ENCODE measurements at places on chromosomes 3 and 15.

DNA sequence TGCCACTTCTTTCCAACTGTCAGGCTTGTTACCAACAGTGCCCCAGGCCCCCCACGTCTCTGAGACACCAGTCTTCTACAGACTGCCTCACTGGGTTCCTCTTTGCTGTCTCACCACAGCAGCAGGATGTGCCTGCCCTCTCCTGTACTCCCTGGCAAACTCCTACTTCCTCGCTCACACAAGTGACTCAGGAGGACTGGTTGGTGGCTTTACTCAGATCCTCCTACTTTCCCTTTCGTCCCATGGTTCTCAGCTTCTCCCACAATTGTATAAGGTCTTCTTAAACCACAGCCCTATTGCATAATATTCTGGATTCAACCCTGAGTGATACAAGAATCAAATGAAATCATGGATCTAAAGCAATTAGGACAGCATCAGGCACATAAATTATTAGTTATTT, 246.6 kb upstream of the PROK2 start:
- peak; percentile 6 for DNase-seq

DNA sequence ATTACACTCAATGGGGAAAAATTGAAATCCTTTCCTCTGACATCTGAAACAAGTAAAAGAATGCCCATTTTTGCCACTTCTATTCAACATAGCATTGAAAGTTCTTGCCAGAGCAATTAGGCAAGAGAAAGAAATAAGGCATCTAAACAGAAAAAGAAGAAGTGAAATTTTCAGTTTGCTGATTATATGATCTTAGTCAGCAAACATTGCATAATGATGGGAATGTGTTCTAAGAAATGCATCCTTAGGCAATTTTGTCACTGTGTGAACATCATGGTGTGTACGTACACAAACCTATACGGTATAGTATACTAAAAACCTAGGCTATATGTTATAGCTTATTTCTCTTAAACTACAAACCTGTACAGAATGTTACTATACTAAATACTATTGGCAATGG, 278.0 kb downstream of the CGGBP1 start:
- DNase-seq = no peak

- no peak for DNase-seq
These were observed 85.4 kb upstream of the LIPC start for GRCh38 chr15:58346361-58346760.

- no peak for DNase-seq
These were observed 104.0 kb upstream of the C15orf61 start for GRCh38 chr15:67416891-67417290.

GRCh38 chr3:145089337-145089736, 1071.6 kb downstream of the PLOD2 start:
- DNase-seq = no peak

DNA sequence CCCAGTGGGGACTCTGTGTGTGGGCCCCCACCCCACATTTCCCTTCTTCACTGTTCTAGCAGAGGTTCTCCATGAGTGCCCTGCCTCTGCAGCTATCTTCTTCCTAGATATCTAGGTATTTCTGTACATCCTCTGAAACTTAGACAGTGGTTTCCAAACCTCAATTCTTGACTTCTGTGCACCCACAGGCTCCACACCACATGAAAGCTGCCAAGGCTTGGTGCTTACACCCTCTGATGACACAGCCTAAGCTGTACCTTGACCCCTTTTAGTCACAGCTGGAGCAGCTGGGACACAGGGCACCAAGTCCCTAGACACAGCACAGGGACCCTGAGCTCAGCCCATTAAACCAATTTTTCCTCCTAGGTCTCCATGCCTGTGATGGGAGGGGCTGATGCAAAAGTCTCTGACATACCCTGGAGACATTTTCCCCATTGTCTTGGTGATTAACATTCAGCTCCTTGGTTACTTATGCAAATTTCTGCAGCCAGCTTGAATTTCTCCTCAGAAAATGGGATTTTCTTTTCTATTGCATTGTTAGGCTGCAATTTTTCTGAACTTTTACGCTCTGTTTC, 304.5 kb downstream of the OTOL1 start:
- no peak for DNase-seq

DNA sequence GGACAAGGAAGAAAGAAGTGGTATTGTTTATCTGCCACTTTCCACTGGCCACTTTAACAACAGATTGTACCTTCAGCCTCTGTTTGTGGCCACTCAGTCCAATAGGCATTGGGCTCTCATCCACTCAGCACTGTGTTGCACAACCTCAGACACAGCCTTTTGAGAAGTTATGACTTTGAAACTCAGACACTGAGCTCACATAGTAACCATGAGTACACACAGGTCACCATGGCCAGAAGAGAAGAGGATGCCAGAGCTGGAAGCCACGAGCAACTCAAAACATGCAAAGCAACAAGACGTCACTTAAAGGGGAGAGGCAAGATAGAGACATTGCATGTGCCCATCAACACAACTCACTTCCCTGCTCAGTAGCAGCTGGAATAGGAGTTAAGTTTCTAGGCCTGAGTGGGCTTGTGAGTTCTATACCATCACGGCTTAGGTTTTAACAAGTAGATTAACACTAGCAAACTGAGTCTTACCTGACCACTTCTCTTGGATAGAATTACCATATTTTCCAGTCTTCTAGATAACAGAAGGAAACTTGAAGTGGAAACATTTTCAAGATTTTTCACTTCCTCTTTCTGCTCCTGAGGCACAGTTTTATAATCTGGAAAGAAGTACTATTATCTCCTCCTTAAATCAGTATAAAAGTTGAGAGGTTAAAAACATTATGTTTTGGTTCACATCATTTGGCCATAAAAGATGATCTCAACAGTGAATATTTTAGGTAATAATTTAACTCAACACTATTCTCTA, 103.5 kb downstream of the IMPG2 start:
- no peak for DNase-seq

DNA sequence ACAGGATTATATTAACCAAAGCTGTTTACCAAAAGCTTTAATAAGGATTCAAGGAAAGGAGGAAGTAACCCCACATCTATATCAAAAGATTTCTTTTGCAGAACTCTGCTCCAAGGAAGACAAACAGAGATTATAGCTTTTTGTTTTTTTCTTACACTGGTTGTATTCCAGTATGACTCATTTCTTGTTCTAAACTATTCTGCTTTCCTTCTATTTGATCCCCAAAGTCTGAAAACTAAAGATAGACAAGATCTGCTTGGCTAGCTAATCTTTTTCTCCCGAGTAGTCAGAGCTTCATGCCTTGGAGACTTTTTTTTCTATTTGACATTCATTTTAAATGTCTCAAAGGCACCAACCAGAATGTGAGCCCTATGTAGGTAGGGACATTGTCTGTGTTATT, 36.8 kb upstream of the FRMD5 start:
- DNase-seq = no peak

GRCh38 chr3:49689046-49689907, at the start of the genes MST1 and RNF123:
MST1 (minus strand) TSS chr3:49689474; CDS start chr3:49688691, 783 bp downstream.
RNF123 (plus strand) TSS chr3:49689557; CDS start chr3:49691166, 1,609 bp downstream.
- DNase-seq = peak; percentile 92

DNA sequence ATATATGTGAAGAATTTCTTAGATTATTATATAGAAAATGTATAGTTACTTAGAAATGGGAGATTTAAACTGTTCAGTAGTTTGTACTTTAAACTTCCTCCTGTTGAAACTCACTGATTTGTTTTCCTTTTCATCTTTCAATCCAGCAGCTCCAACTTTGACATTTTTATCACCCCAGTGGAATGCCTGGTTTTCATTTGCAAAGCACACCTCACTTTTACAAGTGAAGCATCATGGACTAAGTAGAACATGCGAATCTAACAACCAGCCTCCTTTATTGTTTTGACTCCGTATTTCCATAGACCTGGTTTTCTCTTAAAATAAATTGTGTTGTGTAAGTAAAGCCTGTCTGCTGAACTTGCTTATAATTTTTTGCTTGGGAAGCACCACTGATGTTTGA, 97.8 kb upstream of the ROBO2 start:
- DNase-seq = no peak

GRCh38 chr15:38238311-38238710, 14.3 kb upstream of the SPRED1 start:
- no peak for DNase-seq

DNA sequence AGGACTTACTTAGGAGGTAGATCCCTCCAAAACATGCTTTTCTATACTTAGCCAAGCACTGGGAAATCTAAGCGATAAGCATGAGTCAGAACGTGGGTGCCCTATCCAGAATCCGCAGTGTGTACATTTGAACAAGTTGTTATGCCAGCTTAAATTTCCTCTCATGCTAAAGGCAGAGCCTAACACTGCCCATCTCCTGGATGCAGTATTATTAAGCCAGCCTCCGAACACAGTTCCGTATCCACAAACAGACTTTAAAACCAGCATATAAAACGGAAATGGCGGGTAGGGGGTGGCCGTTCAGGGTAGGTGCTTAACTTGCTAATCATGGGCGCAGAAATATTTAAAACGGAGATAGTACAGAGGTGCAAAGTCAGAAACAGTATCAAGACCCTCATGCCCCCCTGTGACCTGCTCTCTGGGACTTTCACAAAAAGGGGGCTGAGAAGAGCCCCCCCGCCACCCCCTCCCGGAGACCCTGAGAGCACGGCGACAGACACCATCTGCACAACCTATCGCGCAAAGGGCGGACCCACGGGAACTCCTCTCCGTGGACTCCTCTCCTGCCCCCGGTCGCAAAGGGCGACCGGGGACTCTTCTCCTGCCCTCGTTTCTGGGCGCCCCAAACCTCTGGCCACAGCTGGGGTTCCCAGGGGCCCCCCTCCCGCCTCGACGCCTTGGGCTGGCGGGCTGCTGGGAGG, 889 bp upstream of the LRRIQ4 start:
- DNase-seq = peak; percentile 2

DNA sequence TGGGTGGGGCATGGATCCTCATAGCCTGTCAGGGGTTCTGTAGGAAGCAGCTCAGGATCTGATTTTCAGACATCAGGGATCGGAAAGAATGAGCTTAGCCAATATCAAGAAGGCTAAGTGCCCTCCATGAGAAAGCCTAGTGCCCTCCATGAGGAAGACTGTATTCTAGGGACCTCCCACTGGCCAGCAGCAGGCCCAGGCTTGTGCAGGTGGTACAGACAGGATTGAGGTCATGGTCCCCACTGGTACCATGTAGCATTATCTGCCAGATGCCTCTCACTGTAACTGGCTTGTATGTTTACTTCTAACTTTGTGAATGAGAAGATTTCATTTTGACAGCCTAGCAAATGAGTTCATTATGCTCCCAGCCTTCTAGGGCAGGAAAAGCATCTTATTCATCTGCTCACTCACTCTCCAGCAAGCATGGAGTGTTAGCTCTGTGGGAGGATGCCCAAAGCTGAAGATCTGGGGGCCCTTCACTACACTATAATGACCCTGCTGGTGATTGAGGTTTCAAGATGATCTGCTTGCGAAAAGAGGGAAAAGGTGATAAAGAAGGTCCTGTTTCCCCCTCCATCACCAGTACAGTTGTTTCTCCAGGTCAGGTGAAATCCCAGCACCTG, 7.5 kb downstream of the EPHB1 start:
- DNase-seq = no peak

DNA sequence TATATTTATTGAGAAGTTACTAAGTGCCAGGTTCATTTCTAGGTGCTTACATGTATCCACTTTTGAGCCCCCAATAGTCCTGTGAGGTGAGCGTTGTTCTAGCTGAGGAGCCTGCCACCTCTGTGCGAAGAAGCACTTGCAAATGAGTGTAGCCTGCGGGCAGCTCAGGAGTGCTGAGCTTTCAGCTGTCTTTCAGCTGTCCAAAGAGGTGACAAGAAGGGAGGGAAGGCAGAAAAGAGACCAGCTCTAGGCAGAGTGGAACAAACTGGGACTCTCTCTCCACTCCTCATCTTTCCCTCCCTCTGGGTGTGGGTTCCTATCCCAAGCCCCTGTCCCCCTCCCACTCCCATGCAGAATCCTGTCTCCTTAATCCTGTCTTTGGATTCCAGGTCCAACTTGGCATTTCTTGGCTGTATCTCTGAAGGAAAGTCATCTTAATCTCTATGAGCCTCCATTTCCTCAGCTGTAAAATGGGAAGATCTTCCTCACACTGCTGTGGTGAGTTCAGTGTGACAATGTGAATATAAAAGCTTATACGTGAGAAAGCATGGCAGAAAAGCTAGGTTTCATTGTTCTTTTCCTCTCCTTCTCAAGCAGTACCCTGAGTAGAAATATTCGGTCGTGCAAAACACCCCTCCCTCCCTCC, 6.7 kb upstream of the SRP14 start:
- DNase-seq = no peak

DNA sequence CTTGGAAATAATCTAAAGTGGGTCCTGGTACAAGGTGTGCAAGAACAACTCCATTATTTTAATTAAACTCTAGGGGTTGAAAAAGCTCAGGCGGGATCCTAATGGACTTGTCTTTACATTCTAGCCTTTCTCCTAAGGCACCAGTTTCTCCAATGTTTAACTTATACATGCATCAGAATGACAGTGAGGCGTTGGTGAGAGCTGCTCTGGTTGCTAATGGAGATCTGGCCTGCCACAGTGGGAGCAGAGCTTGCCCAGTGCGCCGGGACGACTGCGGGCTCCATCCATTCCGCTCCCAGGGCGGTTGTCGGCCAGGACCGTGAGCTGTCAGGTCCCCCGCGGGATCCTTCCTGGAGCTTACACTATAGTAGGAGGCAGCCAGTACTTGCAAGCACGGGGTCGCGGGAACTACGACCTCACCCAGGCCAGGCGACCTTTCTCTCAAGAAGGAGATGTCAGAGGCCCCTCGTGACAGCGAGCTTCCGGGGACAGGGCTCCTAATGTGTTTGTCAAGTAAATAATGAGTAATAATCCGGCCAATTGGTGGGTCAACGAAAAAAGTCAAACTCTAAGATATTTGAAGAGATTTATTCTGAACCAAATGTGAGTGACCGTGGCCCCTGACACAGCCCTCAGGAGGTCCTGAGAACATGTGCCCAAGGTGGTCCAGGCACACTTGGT, 991 bp upstream of the HIGD1A start:
- DNase-seq = peak; percentile 3

GRCh38 chr3:12948891-12949711, 107.7 kb upstream of the RPL32 start:
- DNase-seq = peak; percentile 68

- no peak for DNase-seq
These were observed 40.6 kb downstream of the SLC9C1 start for GRCh38 chr3:112253301-112253971.

DNA sequence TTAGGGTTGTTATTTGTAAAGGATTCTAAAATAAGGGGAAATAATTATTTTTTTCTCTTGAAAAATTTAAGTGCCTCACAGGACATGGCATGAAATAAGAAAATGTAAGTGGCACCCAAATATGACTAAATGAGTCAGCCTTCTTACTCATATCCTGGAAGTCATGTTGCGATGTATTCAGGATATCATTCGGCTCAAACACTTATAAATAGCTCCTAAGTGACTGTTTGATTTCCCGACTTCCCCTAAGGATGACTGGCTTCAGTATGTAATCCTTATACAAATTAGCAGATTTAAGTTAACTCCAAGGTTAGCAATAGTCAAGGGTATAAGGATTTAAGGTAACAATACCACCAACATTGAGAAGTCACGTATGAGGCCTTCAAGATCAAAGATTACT, 57.3 kb upstream of the OSTN start:
- no peak for DNase-seq

DNA sequence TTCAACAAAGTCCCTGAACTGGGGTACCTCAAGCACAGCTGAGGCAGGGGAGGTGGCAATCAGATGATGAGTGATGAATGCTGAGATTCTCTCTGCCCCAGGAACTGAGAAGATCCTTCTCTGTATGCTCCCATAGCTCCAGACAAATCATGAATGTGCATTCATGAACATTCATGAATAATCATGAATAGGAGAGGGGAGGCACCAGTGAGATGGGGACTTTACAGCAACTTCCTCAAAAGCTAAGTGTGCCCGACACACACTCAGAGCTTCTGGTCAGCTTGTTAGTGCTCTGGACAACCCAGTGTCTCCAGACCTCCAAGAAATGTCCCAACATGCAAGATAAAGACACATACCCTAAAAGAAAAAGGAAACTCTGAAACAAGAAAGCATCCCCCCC, 24.3 kb downstream of the LRRC2 start:
- DNase-seq = no peak

Measured in stimulated activated CD4-positive, alpha-beta T cell treated with anti-CD3 and anti-CD28 coated beads, Interleukin-1b, Interleukin-23, amount 100 ng/mL, for 48 hours (primary cell).